NCI-H69 (cell line): ENCODE measurements at places on chromosomes 11 and 22.

DNA sequence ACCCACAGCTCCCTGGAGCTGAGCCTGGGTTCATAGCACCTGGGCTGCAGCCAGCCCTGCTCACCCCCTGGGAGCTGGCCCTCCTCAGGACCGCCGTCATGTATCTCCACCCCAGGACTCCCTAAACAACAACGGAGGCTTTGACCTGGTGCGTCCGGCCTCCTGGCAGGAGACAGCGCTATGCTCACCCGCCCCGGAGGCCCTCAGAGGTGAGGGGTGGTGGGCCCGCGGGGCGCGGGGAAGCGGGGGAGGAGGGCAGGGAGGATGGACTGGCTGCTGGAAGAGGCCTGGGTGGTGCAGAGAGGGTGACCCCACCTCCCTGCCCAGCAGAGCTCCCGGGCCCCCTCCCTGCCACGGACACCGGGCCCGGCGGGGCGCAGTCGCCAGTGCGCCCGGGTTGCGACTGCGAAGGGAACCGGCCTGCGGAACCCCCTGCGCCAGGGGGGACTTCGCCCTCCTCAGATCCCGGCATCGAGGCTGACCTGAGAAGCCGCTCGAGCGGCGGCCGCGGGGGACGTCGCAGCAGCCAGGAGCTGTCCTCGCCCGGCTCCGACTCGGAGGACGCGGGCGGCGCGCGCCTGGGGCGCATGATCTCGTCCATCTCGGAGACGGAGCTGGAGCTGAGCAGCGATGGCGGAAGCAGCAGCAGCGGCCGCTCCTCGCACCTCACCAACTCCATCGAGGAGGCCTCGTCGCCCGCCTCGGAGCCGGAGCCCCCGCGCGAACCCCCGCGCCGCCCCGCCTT lies 3.1 kb downstream of the MAPK8IP2 start:
- no peak for DNase-seq

DNA sequence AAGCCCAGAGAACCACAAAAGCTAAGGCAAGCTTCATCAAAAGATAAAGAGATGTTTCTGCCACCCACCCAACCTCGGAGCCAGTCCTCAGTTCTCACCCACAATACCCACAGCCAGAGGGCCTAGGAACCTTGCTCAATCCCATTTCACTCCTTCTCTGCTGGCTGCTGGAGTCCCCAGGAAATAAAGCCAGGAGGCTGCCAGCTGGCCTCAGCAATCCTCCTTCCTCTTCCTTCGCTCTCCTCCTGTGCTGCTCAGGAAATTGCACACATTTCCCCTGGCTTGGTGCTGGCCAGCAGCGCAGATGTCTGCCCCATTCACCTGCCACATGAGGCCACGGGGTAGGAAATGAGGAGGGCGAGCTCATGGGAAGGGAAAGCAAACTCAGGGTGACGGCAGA lies 91.8 kb upstream of the LDLRAD3 start:
- peak; percentile 65 for DNase-seq

DNA sequence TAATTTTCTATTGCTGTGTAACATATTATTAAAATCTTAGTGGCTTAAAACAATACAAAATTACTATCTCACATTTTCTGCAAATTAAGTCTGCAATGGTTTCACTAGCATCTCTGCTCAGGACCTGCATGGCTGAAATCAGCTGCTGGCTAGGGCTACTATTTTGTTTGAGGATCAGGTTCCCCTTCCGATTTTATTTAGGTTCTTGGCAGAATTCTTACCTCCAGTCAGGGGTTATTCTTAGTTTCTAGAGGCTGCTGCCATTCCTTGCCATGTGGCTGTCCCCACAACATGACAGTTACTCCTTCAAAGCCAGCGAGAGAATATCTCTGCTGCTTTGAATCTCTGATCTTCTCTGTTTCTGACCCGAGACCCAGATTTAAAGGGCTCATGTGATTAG lies 424.5 kb upstream of the ANO5 start:
- peak; percentile 23 for DNase-seq

DNA sequence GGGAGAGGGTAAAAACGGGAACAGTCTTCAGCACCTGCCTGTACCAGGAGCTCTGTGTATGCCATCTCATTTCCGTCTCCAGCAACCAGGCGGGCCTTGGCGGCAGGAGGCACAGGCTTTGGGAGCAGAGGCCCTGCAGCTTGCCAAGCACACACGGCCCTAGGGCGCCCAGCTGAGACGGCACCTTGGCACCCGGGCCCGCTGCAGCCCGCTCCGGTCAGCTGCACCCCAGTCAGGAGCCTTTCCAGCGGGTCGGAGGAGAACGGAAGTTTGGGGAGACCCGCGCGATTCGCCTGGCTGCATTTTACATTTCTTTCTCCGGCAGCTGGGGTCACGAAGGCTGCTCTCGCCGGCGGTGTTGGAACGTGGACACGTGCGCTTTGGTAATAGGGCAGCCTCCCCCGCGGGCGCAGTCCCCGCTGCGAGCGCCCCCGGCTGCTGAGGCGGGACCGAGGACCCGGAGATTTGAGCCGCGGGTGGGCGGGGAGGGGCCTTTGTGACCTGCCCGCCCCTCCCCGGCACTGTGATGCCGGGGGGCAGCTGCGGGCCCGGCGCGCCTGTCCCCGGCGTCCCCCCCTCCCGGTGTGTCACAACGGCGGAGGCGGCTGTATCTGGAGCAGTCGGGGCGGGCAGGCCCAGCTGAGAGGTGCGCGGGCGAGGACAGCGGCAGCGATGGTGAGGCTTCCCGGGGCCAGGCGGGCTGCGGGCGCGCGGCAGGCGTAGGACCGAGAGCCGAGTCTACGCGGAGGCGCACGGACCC lies at the start of gene TUBA8:
TSS of gene TUBA8 (plus strand) at position 616 of the 760 bp plus-strand sequence. CDS start at position 673, 57 bp downstream.
- DNase-seq = peak; percentile 92

- DNase-seq = peak; percentile 6
These were observed 23.2 kb upstream of the GLYATL1B start for GRCh38 chr11:59062602-59063529.

- DNase-seq = peak; percentile 53
These were observed 40.5 kb upstream of the RIC3 start for GRCh38 chr11:8209208-8209807.

GRCh38 chr22:28969401-28970168 lies 86.2 kb downstream of the ZNRF3 start:
- no peak for DNase-seq

GRCh38 chr11:62138630-62139425 lies 15.0 kb downstream of the INCENP start:
- DNase-seq = no peak

- DNase-seq = no peak
These were observed 24.3 kb upstream of the GLYATL1 start for GRCh38 chr11:58914821-58915543.

- DNase-seq = peak; percentile 68
These were observed 85.1 kb downstream of the BARX2 start for GRCh38 chr11:129460714-129461113.

DNA sequence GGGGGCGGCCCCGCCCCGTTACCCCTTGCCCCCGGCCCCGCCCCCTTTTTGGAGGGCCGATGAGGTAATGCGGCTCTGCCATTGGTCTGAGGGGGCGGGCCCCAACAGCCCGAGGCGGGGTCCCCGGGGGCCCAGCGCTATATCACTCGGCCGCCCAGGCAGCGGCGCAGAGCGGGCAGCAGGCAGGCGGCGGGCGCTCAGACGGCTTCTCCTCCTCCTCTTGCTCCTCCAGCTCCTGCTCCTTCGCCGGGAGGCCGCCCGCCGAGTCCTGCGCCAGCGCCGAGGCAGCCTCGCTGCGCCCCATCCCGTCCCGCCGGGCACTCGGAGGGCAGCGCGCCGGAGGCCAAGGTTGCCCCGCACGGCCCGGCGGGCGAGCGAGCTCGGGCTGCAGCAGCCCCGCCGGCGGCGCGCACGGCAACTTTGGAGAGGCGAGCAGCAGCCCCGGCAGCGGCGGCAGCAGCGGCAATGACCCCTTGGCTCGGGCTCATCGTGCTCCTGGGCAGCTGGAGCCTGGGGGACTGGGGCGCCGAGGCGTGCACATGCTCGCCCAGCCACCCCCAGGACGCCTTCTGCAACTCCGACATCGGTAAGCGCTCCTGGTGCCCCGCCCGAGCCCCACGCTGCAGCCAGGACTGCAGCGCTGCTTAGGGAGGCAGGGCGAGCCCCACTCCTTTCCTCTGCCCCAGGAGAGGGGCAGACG lies at the start of gene TIMP3:
TSS of gene TIMP3 (plus strand) at position 169 of the 700 bp plus-strand sequence. CDS start at position 466, 297 bp downstream.
- peak; percentile 61 for DNase-seq

DNA sequence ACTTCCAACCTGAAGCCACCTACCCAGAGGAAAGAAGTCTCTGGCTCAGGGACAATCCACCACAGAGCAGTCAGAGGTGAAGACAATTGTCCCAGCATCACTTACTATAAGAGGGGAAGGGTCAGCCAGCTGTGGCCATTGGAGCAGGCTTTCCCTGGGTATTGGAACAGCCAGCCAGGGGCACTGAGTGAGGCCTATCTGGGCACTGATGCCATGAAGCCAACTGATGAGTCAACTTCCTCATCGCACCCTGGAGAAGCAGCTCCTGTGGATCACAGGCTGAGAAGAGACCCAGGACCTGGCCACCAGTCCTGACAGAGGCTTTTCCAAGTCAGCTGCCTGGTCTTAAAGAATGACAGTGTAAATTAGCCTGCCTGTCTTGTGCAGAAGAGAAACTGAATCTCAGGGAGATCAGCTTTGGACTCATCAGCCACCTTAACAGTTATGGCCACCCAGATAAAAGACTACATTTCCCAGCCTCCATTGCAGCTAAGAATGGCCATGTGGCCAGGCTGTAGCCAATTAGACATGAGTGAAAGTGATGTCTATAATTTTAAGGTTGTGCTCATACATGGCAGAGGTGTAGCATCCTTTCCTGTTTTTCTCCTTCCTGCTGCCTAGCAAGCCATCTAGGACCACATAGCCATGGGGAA lies 19.0 kb downstream of the CHST1 start:
- DNase-seq = peak; percentile 16

DNA sequence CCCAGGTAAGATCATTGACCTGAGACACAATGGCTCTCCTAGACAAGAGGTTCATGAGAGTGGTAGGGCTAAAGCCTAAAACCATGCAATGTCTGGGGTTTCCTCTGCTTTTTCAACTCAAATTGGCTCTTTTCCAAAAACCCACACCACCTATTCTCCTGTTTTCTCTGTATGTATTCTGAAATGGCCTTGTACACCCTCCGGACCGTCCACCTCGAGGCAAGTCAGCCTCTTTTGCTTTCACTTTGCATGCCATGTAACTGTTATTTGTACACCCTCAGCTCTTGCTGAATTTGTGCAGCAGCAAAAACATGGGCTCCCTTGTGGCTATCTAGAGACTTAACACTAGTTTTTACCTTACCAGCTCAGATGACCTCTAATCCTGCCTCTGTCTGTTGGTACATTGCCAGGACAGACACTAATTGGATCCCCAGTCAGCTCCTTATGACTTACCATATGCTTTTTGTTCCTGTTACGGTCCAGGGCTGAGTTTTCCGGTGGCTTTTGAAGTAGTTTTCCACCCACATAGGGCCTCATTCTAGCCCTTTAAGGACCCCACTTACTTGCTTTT lies 288.0 kb downstream of the SBF2 start:
- peak; percentile 67 for DNase-seq
